ENCODE measurements at places on chromosomes 12 and 14.

GRCh38 chr12:5051334-5051733 lies 7.7 kb downstream of the KCNA5 start:
- no peak for DNase-seq

DNA sequence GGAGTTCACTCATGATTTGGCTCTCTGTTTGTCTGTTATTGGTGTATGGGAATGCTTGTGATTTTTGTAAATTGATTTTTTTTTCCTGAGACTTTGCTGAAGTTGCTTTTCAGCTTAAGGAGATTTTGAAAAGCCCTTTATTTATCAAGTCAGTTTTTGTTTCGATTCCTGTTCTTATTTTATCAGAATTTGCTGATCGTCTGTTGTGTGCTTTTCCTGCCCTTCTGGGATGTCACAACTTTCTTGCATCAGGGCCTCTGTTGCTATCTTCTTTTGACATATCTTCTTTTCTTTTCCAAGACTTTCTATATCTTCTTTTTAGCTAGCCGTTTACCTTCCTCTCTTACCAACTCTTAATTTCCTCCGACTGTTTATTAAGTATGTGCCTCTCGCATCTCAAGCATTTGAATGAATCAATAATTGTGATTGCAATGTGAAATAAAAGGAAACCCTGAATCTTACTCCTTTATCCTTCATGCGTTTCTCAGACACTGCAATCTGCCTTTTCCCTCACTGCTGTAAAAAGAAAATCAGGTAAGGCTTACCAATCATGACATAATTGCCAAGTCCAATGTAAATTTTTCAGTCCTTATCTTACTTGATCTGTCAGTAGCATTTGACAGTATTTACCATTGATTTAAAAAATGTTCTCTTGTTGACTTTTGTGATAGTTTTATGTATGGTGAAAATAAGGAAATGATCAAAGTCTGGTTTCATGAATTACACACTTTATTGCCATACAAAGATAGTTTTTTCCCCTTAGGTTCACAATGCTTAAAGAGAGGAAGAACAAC lies 53.0 kb downstream of the ETNK1 start:
- no peak for DNase-seq

DNA sequence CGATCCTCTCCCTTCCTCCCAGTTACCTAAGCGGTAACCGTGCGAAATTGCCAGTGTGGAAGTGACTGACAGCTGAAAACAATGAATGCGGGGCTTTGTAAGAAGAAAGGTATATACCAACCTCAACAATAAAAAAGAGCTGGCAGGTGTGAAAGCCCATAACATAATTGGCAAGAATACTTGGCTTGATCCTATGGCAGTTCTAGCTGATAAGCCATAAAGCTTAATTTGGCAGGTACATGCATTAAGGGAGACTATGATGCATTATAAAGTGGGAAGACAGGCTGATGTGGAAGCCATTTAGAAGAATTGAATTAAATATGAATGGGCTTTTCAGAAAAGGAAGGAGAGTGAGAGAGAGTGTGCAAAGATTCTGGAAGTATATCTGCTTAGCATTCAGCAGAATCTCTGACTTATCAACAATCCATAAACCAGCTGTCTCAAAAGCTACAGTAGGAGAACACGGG lies 71.3 kb downstream of the CRACR2A start:
- DNase-seq, result no peak

DNA sequence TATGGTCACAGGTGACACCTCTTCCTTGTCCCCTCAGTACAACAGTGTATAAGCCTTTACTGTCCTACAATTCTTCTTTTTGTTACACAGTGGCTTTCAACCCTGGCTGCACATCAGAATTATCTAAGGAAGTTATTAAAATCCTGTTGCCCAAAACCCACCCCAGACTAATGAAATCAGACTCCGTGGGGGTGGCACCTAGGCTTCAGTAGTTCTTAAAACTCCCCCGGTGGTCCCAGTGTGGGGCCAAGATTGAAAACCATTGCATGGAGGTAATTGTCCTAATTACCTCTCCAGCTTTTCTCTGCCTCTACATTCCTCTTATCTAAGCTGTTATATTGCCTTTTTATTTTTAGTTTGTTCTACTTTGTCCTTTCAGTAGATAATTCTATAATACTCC lies 172.8 kb downstream of the DAD1 start:
- DNase-seq, result no peak

GRCh38 chr12:122855928-122856831 lies 20.9 kb downstream of the HIP1R start:
- no peak for DNase-seq

DNA sequence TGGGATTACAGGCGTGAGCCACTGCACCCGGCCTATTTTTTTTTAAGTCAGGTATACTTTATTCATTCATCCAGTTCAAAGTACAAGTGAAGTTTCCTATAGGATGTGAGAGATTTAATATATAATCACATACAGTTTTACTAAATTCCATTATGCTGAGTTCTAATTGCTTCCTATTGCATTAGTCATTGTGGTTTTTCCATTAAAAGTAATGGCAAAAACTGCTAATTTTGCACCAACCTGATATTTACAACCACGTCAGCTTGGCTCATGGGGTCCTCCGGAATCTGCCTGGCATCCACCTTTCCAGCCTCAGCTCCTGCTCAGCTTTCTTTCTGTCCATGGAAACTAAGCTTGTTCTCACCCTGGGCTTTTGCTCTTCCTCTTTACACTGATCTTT lies 67.0 kb upstream of the CSRP2 start:
- no peak for DNase-seq
